ENCODE measurements at places on chromosomes 16 and 17. TPM values are rescaled to one million over a fixed set of nuclear protein-coding genes. Genes with fewer than 3 reads are reported as not detected.

HSF4 gene
- polyA plus RNA-seq: 8.2 TPM

MPO gene
- 0.79 TPM for polyA plus RNA-seq

HS3ST6 gene
- polyA plus RNA-seq: 0.04 TPM

MMP25 gene
- 4.3 TPM for polyA plus RNA-seq

ZC3H7A gene
- 50.4 TPM for polyA plus RNA-seq
